ENCODE measurements at places on chromosomes 1 and 21. TPM values are rescaled to one million over a fixed set of nuclear protein-coding genes. Genes with fewer than 3 reads are reported as not detected.

Gene MATN1
- not detected for total RNA-seq

- no peak overlapping the region for H3K4me3 ChIP-seq
- peak overlapping the region; percentile 60 for H3K27ac ChIP-seq
- H3K4me1 ChIP-seq = peaks cover 77% of the 10 kb centered on the region
- DNase-seq = no peak
- no peaks in the 10 kb centered on the region for H3K27me3 ChIP-seq
Measured at GRCh38 chr1:67814121-67814772, 19.0 kb downstream of the GNG12 start.

Gene ARTN
- total RNA-seq = 4.7 TPM

DNA sequence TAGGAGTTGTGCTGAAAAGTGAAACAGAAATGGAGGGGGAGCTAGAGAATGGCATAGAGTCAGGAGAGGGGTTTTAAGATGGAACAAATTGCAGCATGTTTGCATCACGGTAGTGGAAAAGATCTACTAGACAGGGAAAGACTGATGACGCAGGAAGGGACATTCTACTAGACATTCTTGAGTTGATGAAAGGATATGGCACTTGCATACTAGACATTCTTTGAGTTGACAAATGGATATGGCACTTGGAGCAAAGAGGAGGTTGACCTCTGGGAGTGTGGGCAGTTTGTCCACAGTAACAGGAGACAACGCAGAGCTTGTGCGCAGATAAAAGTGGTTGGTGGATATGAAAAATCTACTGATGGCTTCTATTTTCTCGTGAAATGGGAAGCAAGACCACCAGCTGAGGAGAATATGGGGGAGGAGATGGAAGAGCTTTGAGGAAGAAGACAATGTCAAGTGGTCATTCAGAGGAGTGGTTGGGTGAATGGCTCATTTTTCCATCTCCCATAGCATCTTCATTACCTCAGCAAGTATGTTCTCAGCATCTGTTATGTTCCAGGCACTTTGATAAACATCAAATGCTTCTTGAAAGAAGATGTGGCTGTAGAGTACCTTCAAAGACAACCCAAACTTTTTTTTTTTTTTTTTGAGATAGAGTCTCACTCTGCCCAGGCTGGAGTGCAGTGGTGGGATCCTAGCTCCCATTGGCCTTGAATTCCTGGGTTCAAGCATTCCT is 2.4 kb upstream of the CTPS1 start:
- peaks cover 31% of the 10 kb centered on the region for H3K4me1 ChIP-seq
- H3K4me3 ChIP-seq = no peak overlapping the region
- no peaks in the 10 kb centered on the region for H3K27me3 ChIP-seq
- no peaks in the 10 kb centered on the region for H3K36me3 ChIP-seq

Gene AMY1A
- total RNA-seq = not detected

All from esophagus squamous epithelium (tissue), 5 donors.